NCI-H460 (cell line): ENCODE measurements at places on chromosomes 1 and 21.

GRCh38 chr1:45787905-45788304, 15.5 kb upstream of the MAST2 start:
- no peak for DNase-seq

DNA sequence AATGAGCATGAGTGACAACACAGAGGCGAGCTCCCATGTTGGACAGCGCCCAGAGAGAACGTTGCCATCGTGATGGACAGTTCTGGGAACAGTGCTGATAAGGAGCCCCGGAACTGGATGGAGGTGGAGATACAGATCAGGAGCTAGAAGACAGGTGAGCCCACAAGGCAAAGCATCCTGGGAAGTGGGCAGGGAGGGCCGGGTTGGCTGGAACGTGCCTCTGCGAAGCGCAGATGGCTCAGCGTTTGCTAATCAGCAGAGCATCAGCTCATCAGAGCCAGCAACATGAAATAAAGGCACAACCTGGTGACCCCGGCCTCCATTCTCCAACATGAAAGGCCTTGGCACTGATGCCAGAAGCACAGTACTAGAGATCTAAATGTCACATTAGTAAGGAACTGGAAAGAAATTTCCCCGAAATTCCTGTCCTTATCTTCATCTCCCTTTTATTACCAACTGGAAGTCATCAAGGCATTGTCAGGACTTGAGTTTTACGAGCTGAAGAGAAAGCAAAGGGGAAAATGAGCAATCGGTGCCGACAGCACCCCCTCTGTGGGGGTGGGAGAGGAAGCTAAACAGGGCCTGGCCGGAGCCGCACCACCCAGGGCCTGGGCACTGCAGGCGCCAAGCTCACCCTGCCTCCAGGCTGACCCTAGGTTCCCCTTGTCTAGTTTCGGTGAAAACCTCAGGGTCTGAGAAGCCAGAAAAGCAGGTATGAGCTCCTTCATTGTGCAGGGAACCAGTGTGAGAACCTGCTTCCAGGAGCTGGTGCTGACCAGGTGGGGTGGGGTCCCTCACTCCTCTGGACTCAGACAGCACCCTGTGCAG, 19.9 kb downstream of the ABCA4 start:
- no peak for DNase-seq

- DNase-seq: no peak
Observed at GRCh38 chr1:7389201-7389905, 381.7 kb upstream of the VAMP3 start.

DNA sequence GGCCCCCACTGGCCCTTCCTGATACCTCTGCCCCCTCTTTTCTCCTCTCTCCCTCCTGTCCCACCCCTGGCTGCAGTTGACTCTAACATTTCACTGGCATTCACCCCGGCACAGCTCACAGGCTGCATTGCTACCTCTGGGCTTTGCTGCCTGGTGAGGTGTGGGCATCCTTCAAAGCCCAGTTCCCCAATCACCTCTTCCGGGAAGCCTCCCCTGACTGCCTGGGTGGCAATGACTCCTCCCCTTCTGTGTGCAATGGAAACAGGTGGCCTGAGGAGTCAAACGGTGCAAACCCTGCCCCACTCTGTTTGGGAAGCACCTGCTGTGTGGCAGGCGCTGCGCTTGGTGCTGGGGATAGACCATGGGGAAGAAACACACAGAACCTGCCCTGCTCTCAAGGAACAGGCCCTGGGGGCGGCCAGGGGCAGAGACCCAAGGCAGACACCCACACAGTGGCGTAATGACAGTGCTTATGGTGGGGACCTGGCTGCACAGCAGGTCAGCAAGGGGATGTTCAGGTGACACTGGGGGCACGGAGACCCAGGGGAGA, 39.3 kb upstream of the POFUT2 start:
- no peak for DNase-seq

DNA sequence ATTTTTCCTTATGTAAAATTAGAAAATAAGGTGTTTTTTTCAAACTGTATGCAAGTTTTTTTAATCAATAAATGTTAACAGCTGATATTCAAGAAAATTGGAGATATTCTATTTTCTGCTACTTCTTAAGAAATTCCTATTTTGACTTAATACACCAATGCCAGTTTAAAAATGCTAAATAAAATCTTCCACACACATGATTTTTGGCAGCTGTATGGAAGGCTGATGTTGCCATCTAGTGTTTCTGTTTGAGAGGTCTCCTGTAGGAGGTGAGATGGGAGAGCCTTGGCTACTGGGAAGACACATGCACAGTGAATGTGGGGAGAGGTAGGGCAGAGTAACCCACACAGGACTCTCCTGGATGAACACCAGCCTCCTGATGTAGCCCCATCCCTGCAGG, 29.2 kb upstream of the OR2B11 start:
- DNase-seq: peak; percentile 46

GRCh38 chr1:156118177-156118868, 3.8 kb downstream of the LMNA start:
- DNase-seq: no peak

GRCh38 chr1:24931146-24931467, 1.0 kb upstream of the RUNX3 start:
- DNase-seq: no peak

DNA sequence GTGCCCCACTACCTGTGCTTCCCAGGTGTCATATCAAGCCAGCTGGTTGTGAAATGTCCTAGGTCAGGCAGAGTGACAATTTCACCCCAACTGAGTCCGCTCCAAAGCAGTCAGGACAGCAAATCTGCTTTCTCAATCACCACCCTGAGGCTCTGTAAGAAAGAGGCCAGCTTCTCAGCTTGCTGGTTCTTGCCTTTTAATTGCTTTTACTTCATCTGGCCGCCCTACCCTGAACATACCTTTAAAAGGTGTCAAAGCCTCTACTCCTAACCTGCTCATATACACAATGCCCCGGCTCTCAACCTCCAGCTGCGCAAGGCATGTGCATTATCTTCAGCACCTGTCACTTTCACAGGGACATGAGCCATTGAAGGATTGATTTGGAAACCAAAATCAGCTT, 581.6 kb downstream of the NPHP4 start:
- no peak for DNase-seq

GRCh38 chr1:185317886-185318310, 855 bp upstream of the IVNS1ABP start:
- peak; percentile 13 for DNase-seq

DNA sequence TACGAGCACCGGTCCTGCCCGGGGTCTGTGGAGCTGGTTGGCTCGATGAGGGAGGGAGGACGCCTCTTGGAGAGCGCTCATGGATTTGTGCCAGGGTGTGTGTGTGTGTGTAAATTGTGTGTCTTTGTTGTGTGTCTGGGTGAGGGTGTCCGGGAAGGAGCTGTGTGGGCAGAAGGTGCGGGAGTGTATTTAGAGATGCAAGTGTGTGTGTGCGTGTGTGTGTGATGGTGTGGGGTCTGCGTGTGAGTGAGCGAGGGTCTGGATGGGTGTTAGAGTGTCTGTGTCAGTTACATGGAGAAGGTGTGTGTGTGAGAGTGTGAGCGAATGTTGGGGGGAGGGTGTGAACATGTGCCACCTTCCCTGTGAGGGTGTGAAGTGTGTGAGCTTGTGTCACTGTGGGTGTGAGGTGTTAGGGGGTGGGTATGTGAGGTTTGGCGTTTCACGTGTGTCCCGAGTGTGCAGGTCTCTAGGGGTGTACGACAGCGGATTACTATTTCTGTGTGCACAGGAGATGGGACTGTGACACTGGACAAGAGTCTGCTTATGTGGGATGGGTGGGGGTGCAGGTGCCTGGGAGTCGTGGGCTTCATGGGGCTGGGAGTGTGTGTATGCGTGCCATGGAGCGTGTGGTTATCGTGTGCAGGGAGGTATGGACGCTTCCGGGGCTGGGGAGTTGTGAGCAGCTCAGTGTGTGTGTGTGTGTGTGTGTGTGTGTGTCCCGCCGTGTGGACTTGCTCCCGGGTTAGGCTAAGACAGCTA, 880 bp downstream of the IGSF21 start:
- no peak for DNase-seq

- DNase-seq: no peak
Observed at GRCh38 chr21:42440187-42440792, 36.6 kb downstream of the UBASH3A start.
